ENCODE measurements at places on chromosomes 1 and 21.
A peak's percentile ranks its signal among the peaks of the same experiment; 100 is the strongest.

GRCh38 chr1:118306851-118307250 is 121.8 kb upstream of the SPAG17 start:
- DNase-seq = no peak

DNA sequence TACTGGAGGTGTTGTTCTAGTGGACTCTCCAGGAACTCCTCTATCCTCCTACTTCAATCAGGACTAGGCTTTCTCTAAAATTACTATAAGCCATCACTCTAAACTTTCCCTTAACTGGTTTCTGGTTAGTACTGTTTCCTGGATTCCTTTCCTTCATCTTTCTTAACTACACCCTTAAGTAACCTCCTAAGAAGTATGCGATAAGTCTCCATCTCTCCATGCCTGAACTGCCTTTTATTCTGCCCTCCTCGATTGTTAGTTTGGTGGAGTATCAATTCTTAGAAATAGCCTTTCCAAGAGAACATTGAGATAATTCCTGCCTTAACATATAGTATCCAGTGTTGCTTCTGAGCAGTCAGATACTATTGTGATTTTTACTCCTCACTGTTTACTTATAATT is 162.9 kb upstream of the PDE4B start:
- no peak for DNase-seq

DNA sequence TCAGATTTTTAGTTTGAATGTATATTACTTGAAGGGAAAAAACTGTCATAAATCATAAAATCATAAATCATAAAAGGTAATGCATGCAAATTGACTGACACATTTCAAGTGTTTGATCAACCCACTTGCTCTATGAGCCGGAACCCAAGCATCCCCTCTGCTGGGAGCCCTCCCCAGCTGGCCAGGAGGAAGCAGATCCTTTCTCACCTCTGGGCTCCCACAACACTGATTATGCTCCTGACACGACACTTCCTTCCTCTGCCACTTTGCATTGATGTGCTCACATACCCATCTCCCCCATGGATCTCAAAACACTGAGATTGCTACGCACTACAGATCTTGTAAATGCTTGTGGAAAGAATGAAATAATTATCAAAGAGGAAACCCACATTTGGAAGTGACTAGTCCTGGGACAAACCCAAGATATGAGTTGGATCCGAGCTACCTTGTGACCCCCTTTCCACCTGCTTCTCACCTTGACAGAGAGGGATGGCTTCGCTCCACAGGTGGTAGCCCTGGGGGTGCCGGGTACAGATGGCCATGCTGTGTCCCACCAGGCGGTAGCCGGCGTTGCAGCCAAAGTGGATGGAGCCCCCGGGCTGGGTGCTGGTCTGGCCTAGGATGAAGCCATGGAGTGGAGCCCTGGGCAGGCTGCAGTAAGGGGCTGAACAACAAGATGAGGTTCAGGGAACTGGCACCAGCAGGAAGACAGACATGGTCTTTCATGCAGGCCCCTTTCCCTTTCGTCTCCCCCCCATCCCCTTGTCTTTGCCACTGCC is 104.6 kb downstream of the ZSCAN20 start:
- DNase-seq = no peak

DNA sequence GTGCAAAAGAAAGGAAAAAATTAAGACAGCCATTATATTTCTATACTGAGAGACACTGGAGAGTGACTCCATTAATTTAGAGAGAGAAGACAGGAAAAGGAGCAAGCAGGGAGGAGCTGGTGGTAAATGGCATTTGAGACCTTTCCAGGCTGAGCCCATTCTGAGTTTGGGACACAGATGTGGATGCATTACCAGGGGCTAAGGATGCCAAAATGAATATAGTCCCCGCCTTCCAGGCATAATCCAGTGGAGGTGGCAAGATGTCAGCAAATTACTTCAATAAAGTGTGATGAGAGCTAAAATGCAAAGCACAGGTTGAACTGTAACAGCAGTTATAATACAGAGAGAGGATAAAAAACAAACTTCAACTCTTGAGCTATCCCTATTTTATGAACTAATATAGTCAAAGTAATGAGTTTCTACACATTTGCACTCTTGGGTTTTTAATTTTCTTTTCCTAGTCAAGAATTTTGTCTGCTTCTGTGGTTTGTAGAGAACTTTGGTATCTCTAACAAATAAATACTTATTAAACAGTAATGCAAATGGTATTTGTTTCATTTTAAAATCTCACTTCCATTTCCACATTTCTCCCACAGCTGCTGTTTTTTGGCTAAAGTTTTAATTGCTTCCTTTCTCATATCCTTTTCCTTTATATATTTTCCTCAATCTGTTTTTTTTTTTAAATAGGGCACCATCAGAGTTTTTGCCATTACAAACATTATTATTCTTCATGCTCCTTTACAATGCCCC is 228.2 kb upstream of the KCNK2 start:
- no peak for DNase-seq

DNA sequence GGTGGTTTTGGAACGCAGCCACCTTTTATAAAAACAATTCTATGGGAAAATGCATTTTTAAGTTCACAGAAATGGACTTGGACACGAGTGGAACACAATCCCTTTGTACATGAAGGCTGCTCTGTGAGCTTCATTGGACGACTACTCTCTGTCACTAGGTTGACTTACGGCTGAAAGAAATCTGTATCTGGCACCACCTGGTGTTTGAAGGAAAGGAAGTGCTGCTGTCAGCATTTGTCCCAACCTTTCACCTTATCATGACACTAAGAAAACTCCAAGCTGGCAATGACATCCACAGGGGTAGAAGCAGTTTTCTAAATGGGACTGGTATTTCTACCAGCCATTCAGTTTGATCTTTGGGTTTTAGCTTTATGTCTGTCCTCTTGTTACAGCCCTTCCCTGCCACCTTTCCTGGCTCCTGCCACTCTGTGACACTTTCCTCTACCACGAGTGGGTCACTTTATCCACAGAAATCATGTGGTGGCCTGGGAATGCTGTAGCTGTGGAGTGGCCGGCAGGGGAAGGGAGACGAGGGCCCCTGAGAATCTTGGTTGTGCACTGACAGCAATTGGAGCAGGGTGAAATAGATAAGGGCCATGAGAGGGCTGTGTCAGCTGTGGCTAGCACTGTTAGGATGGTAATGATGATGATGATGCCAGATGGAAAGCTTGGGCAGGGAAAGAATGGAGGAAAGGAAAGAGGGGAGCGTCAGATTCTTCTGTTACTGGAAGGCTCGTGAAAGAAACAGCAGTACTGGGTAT is 85.2 kb downstream of the TBX19 start:
- peak; percentile 23 for DNase-seq

All from iPS-NIHi11 (cell line).